ENCODE measurements at places on chromosomes 3 and 15. TPM values are rescaled to one million over a fixed set of nuclear protein-coding genes. Genes with fewer than 3 reads are reported as not detected.

GRCh38 chr3:14431452-14431916, 29.1 kb downstream of the SLC6A6 start:
- no peak for DNase-seq

DNA sequence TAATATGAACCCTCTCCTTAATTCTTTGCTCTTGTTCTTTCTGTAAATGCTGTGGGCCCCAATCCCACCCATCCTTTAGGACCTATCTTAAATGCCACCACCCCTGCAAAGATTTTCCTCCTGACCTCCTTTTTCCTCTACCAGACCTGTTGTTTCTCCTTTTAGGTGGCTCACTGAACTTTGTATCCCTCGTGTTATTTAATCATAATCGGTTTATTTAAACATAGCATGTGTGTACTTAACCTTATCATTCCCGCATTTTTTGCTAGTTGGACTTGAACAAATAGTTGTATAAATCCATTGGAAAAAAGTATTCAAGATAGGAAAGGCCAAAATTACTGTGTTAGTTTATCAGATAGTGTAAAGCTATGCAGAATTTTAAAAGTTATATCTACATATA, 988 bp upstream of the NFKBIZ start:
- DNase-seq: no peak

DNA sequence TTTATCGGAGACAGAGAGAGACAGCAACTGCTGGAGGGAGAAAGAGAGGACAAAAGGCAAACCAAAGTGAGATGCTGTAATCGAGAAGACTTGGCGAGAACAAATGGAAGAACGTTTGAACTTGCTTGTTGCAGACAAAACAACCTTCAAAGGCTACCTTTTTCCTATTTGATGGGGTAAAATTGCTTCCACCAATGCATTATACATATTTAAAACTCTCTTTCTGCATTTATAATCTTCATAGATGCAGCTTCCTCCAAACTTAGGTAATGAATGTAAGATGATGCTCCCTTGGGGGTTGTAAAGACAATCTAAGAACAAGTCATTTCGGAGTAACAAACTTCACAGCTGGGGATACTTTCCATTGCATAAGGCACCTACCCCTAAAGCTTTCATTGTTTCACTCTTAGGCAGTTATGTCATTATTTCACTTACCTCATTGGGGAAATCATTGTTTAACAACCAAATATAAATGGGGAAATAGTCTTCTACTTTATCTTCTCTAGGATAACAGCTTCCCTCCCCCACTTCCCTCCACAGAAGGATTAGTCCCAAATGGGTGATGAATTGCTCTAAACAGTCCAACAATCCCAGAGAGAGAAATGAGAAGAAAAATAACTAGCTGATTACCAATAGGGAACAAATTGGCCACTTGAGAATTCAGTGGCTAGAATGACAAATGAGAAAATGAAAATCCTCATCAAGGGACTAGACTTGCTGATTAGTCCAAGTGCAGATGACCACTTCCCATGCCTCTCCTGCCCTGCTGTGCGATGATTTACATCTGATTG, 269.8 kb upstream of the ADAMTS9 start:
- DNase-seq: no peak

DNA sequence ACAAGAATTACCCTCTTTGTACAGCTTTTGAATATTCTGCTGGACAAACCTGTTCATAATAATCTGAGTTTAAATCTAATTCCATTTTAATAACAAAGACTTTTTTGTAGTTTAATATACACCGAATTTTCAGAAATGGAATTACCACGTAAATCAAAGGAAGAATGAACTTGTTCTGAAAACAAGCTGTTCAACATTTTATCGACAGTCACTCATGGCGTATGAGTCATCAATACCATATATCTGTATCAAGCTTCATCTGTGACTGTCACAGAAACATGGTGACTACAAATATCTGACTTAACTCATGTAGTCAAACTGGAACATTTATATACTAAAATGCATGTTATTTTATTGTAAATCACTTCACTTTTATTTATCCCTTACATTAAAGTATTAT, 90.0 kb downstream of the EFL1 start:
- no peak for DNase-seq

Gene UMPS
- 59.9 TPM for total RNA-seq

Gene PLSCR2
- total RNA-seq: not detected

DNA sequence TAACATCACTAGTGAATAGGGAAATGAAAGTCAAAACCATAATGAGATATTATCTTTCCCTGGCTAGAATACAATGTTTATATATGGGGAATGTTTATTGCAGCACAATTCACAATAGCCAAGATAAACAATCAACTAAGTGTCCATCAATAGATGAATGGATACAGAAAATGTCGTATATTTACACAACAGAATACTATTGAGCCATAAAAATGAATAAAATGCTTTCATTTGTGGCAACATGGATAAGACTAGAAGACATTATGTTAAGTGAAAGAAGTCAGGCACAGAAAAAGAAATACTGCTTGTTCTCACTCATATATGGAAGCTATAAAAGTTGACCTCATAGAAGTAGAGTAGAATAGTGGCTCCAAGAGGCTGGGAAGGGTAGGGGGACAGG, 65.2 kb downstream of the SLC9C1 start:
- no peak for DNase-seq

GRCh38 chr15:70853973-70854665, at the start of gene LARP6:
Gene LARP6 (minus strand): TSS chr15:70854157. CDS start chr15:70854088, 69 bp downstream.
- DNase-seq: peak; percentile 57

GRCh38 chr15:77393471-77393840, 26.4 kb downstream of the PEAK1 start:
- no peak for DNase-seq

GRCh38 chr3:65619451-65619881, 419.3 kb downstream of the MAGI1 start:
- DNase-seq: no peak

Gene SHF
- total RNA-seq: 54.9 TPM

Gene GOLGA8T
- 0.16 TPM for total RNA-seq

GRCh38 chr3:17972959-17973906, 230.8 kb upstream of the TBC1D5 start:
- no peak for DNase-seq

GRCh38 chr3:42556089-42556632, 25.6 kb downstream of the SEC22C start:
- DNase-seq: no peak

GRCh38 chr15:81117136-81117535, 16.9 kb upstream of the CFAP161 start:
- DNase-seq: no peak

- DNase-seq: no peak
Measured at GRCh38 chr3:132550579-132551305, 46.3 kb upstream of the ACKR4 start.

Gene LRRC15
- not detected for total RNA-seq

Gene AP3B2
- total RNA-seq: 52.9 TPM

Gene NEO1
- total RNA-seq: 219 TPM

- no peak for DNase-seq
Measured at GRCh38 chr15:39198044-39199000, 382.6 kb upstream of the THBS1 start.

Gene UCN2
- not detected for total RNA-seq

DNA sequence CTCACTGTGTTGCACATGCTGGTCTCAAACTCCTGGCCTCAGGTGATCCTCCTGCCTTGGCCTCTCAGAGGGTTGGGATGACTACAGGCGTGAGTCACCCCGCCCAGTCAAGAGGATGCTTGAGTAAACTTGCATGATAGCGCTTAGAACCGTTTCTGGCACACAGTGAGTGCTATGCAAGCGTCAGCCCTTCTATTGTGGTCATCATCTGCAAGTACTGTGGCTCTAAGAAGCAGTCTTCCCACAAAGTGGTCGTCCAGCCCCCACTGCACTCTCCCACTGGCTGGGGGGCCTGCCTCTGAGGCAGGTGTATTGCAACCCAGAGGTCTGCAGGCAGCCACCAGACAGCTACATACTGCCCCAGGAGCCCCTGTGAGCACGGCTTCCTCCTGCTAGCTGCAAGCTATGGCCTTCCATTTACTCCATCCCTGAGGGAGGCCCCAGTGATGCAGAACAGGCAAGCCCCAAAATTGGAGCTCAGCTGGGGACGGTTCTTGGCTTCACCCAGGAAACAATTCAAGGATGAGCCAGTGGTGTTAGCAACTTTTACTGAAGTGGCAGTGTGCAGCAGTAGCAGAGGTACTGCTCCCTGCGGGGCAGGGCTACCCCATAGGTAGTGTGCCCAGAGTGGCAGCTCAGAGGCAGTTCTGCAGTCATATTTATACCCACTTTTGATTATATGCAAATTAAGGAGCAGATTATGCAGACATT, 95.4 kb downstream of the LSM3 start:
- DNase-seq: no peak

- no peak for DNase-seq
Measured at GRCh38 chr3:57221883-57222282, 5.6 kb upstream of the APPL1 start.

GRCh38 chr3:185629554-185630181, 43.6 kb downstream of the SENP2 start:
- no peak for DNase-seq

Gene CHRNA3
- 0.31 TPM for total RNA-seq

DNA sequence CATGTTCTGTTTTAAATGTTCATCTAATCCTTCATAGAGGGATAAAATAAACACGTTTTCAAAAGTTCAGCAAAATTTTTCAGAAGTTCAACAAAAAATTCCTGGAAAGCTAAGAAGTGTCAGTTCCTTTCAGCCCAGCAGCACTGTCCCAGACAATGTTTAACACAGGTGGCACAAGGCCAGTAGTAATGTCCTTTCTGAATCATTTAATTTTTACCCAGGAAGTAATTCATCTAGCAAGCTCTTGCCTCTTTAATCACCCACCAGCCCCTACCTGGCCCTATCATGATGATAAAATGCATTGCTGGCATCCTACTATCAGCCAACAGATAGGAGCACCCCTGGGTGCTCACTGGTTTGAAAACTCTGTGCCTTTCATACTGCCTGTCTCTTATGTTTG, 627.1 kb upstream of the ADAMTS9 start:
- DNase-seq: no peak

Gene GPR171
- not detected for total RNA-seq

- no peak for DNase-seq
Measured at GRCh38 chr3:70568626-70569025, 256.2 kb upstream of the MDFIC2 start.

Gene IQCF6
- not detected for total RNA-seq

GRCh38 chr3:46571684-46572083, 5.6 kb upstream of the LRRC2 start:
- no peak for DNase-seq

DNA sequence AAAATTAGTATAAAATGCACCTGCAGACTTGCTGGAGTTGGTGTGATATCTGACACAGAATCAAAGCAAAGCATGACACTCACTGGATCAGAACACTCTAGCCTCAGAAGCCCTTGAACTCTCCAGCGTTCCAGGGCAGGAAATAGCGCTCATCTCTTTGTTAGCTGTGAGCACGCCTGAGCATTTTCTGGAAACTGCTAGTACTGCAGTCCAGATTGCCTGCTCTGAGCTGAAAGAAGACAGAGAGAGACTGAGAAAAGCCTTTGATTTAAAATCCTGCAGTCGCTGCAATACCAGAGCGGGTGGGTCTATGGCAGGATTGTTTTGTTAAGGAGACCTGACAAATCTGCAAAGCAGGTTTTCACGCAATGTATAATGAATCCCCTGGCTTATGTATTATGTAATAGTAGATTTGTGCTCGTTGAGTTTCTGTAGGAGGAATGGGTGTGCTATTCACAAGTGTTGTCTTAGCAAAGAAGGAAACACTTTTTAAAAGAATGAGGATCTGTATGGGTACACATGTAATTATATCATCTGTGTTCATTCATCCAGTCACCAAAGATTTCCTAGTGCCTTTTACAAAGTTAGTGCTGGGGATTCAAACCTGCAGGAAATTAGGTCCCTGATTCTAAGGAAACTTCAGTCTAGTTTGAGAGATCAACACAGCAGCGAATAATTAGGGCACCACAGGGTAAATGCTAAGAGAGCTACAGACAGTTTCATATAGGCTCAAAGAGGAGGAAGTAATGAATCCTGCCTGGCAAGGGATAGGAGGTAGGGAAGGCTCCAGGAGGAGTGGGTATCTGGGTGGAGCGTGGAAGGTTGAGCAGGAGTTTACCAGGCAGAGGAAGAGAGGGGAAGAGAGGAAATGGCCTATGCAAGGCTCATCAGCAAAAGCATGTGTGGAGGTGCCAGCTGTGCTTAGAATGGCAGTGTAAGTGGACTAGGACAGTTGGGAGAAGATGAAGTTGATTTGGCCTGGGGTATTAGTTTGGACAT, 26.1 kb upstream of the MGLL start:
- DNase-seq: peak; percentile 51

DNA sequence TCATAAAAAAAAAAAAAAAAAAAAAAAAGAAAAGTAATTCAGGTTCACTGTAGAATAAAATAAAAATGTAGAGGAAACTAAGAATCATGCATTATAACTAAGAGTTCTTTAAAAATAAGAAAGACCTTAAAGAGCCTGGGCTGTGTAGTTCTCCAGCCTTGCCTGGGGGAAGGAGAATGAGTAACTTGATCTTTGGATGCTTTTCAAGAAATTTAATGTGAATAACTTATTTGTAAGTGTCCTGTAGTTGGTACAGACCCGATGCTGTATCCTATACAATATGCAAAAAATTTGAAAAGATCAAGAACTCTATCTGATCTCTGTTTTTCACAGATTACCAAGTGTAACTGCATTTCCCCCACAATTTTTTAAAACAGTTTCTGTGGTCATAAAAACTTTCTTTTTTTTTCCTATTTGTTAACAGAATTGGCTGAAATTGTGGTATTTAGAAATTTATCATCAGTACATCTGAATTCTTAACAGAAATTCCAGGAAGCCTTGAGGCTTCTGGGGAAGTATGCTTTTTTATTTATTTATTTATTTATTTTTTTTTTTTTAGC, 195.3 kb downstream of the THRB start:
- DNase-seq: no peak

DNA sequence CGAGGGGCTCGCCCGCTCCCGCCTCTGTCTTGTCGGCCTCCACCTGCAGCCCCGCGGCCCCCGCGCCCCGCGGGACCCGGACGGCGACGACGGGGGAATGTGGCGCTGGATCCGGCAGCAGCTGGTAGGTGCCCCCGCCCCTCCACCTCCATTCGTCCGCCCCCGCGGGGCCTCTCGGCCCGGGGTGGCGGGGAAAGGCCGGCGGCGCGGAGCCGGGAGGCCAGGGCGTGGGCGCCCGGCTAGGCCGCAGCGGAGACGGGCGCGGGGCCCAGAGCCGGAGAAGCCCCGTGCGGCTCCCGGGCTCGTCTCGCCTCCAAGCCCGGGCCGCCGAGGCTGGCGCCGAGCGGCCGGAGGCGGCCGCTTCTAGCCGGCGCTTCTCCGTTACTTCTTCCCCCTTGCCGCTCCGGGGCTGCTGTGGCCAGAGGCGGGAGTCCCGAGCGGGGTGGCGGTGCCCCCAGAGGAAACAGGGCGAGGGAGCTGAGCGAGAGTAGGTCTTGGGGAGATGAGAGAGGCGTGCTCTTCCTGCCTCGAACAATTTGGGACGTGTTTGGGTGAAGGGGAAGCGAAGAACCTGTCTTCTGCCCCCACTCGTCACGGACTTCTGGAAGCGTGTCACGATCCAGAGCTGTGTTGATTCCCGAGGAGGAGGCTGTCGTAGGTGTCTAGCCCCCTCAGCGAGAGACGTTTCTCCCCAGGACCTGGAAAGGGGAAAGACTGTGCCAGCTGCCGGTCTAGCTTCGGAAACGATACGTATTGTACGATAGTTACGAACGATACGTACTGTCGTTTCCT, 555 bp downstream of the ATP11B start:
- peak; percentile 21 for DNase-seq
